Temporal lobe (tissue), 4 donors: ENCODE measurements at places on chromosomes 6 and 20. TPM values are rescaled to one million over a fixed set of nuclear protein-coding genes. Genes with fewer than 3 reads are reported as not detected.

The MOG gene
- 0.25 TPM for total RNA-seq

The SNX9 gene
- total RNA-seq, result 11.6 TPM

The B3GALT4 gene
- total RNA-seq, result 4.2 TPM

The CLPSL1 gene
- total RNA-seq, result not detected

The ELOVL2 gene
- total RNA-seq, result 41.3 TPM

The ARFRP1 gene
- total RNA-seq, result 18.7 TPM

The LSM2 gene
- total RNA-seq, result 10.3 TPM

The EEF1A2 gene
- total RNA-seq, result 209 TPM

The PPP1R14C gene
- 48.7 TPM for total RNA-seq

The HLA-DOA gene
- total RNA-seq, result 0.25 TPM

The HELZ2 gene
- 3.4 TPM for total RNA-seq

The MAS1 gene
- total RNA-seq, result 0.25 TPM

The KCNB1 gene
- total RNA-seq, result 9.3 TPM

The CDKAL1 gene
- total RNA-seq, result 31.0 TPM

The SLC52A3 gene
- 0.49 TPM for total RNA-seq

The PTGIS gene
- 4.9 TPM for total RNA-seq

The PAK5 gene
- total RNA-seq, result 36.1 TPM

The PPP1R16B gene
- 10.1 TPM for total RNA-seq

The SLC32A1 gene
- 5.9 TPM for total RNA-seq

The EBF4 gene
- 10.6 TPM for total RNA-seq

The BCKDHB gene
- 10.8 TPM for total RNA-seq

The FNDC11 gene
- 4.4 TPM for total RNA-seq

The PHACTR2 gene
- 17.2 TPM for total RNA-seq

The PLCB1 gene
- total RNA-seq, result 51.1 TPM

The OR2J3 gene
- total RNA-seq, result not detected

The HLA-DQB1 gene
- total RNA-seq, result not detected

The GRM1 gene
- total RNA-seq, result 12.8 TPM

The KHDC1 gene
- 2.7 TPM for total RNA-seq

The CPXM1 gene
- 10.1 TPM for total RNA-seq

The MCCD1 gene
- not detected for total RNA-seq

The SLPI gene
- not detected for total RNA-seq

The EPHA7 gene
- total RNA-seq, result 36.4 TPM

The BHLHE23 gene
- total RNA-seq, result 0.25 TPM

The SOBP gene
- total RNA-seq, result 58.0 TPM

The GJA10 gene
- not detected for total RNA-seq

The THBD gene
- total RNA-seq, result 1.7 TPM

The NMBR gene
- 4.7 TPM for total RNA-seq

The ABHD12 gene
- total RNA-seq, result 25.1 TPM

The ACSS1 gene
- 3.9 TPM for total RNA-seq

The SGK2 gene
- 0.74 TPM for total RNA-seq
